K562 (cell line): ENCODE measurements at places on chromosomes 1 and 21.

DNA sequence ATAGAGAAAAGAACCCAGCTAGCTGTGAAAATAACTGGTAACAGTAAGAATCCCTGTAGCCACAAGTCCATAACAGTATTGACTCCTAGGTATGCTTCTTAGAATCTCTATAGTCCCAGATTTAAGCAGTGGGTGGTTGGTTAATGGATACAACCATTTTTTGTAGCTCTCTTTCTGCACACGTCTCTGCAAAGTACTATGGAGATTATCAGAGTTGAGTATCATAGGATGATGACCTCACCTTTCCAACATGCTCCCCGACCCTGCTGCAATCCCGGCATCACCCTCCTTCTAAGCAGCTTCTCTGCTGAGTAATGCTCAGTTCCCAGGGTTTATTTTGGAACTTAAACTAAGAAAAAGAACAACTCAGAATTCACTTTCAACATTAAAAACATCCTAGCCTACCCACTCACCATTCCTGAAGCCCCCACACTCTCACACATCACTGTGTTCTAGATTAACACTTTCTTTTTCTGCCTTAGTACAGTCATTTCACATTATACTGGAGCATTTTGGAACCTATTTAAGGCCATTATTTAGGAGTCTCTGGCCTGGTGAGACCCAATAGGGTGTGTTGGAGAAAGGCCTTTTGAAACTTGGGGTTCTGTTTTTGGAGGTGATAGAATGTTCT, 2.7 kb downstream of the MLLT11 start:
- no peaks in the 10 kb centered on the region for H3K27me3 ChIP-seq
- H3K4me1 ChIP-seq, result peaks cover 20% of the 10 kb centered on the region; the same call in 2 of the 3 replicates
- H3K27ac ChIP-seq, result peak overlapping the region; percentile 63
- no peak for DNase-seq
- H3K4me3 ChIP-seq, result 0 out of 2 replicates have a peak overlapping the region, but pooled peaks have one; percentile 10
- peaks cover 39% of the 10 kb centered on the region for H3K36me3 ChIP-seq

DNA sequence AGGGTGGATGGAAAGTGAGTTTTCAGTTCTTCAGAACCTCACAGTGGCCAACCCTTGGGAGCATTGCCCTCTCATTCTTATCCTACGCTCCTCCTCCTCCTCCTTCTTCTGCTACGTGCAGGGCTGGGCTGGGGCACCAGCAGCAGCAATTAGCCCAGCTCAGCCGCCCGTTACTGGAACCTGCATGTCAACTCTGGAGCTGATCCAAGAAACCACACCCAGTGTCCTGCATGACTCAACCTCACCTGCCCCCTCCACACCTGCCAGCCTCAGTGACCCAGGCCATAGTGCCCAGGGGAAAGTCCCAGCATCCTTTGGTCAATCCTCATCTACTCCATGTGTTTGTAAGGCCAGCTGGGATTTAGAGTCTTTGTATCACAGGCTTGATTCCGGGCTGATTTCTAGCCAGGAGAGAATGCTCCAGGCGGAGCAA, 12.6 kb downstream of the ELF3 start:
- H3K27ac ChIP-seq, result no peak overlapping the region
- DNase-seq, result peak; percentile 42
- no peak overlapping the region for H3K4me3 ChIP-seq
- H3K36me3 ChIP-seq, result no peaks in the 10 kb centered on the region
- peaks cover 27% of the 10 kb centered on the region for H3K4me1 ChIP-seq
- H3K27me3 ChIP-seq, result peaks cover 7% of the 10 kb centered on the region

- H3K36me3 ChIP-seq, result no peaks in the 10 kb centered on the region
- no peak for DNase-seq
- H3K4me3 ChIP-seq, result no peak overlapping the region
- peaks cover 55% of the 10 kb centered on the region for H3K27me3 ChIP-seq
- no peaks in the 10 kb centered on the region for H3K4me1 ChIP-seq
- H3K27ac ChIP-seq, result no peak overlapping the region
Observed at GRCh38 chr1:4107291-4107690, 207.2 kb upstream of the C1orf174 start.

DNA sequence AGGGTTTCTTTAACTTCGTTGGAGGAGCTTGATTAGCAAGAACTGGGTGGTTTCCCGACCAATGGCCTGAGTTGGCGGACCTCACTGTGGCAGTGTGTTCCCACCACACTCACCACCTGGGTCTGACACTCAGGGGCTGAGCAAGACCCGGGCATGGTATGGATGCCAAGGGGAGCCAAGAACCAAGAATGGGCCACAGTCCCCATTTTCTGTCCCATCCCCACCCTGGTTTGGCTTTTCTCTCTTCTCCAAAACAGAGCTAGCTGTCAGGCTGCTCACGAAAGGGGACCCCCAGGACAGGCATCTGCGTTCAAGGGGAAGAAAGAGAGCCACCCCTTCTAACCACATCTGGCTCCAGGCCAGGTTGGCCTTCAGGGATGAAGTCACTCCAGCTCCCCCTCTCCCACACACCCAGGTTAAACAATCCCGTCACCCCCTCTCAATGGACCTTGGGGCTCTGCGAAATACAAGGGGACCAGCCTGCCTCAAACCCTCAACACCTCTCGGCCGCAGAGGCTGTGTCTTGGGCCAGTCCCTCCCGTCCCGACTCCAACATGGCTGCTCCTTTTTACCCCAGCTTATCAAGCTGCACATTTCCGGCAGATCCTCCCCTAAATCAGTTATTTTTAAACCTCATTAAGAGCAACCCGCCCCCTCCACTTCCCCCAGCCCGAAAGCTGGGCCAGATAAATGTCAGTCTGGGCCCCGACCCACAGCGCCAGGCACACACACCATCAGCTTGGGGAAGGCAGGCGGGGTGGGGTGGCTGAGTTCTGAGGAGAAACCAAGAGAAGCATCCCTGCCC, 3.4 kb downstream of the TAGLN2 start:
- peaks cover 61% of the 10 kb centered on the region for H3K36me3 ChIP-seq
- no peaks in the 10 kb centered on the region for H3K27me3 ChIP-seq
- peak; percentile 61 for DNase-seq

GRCh38 chr1:179941454-179941853, 13.2 kb upstream of the CEP350 start:
- no peak overlapping the region for H3K4me3 ChIP-seq
- H3K4me1 ChIP-seq, result no peaks in the 10 kb centered on the region
- H3K27me3 ChIP-seq, result no peaks in the 10 kb centered on the region
- H3K36me3 ChIP-seq, result no peaks in the 10 kb centered on the region
- no peak overlapping the region for H3K27ac ChIP-seq
- no peak for DNase-seq

GRCh38 chr21:45450423-45451090, 45.6 kb downstream of the COL18A1 start:
- no peaks in the 10 kb centered on the region for H3K4me1 ChIP-seq
- no peaks in the 10 kb centered on the region; the same call in 2 of the 3 replicates for H3K36me3 ChIP-seq
- no peak overlapping the region for H3K4me3 ChIP-seq
- H3K27ac ChIP-seq, result no peak overlapping the region

DNA sequence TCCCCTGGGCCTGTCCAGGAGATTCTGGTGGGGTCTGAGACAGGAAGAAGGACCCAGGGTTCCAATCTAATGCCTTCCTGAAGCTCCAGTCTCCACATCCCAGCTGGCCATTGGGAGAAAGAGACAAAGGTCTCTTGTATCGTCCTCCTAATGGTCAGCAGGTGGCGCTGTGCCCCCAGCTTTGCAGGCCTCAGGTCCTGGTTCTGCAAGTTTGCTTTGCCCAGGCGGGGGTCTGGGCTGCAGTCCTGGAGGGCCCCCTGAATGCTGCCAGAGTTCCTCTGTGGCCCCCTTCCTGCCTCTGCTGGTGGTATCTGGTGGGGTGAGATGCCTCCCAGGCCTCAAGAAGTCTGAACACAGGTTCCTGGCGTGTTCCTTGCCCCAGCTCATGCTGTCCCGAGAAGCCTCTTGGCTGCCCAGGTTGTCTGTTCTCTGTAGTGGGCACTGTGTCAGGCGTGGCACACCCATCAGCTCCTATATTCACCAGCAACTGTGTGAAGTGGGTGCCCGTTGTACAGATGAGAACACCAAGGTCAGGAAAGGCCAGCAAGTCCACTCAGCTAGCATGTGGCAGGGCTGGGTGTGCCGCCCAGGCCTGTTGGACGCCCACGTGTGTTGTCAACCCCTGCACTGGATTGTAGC, 33.8 kb upstream of the CSF3R start:
- H3K36me3 ChIP-seq, result no peaks in the 10 kb centered on the region
- DNase-seq, result peak; percentile 89
- H3K4me3 ChIP-seq, result no peak overlapping the region

DNA sequence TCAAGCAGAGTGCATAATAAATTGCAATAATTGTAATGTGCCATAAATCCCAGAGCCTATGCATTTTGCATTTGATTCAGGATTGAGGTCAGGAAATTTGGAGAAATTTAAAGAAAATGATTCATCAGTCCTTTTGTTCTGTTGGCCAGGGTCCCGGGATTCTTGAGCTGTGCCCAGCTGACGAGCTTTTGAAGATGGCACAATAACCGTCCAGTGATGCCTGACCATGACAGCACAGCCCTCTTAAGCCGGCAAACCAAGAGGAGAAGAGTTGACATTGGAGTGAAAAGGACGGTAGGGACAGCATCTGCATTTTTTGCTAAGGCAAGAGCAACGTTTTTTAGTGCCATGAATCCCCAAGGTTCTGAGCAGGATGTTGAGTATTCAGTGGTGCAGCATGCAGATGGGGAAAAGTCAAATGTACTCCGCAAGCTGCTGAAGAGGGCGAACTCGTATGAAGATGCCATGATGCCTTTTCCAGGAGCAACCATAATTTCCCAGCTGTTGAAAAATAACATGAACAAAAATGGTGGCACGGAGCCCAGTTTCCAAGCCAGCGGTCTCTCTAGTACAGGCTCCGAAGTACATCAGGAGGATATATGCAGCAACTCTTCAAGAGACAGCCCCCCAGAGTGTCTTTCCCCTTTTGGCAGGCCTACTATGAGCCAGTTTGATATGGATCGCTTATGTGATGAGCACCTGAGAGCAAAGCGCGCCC, 8.7 kb downstream of the PROX1 start:
- H3K4me1 ChIP-seq, result peaks cover 4% of the 10 kb centered on the region; the same call in 1 of the 2 replicates
- no peak overlapping the region for H3K27ac ChIP-seq
- no peak for DNase-seq
- no peaks in the 10 kb centered on the region for H3K36me3 ChIP-seq
- H3K4me3 ChIP-seq, result no peak overlapping the region
- H3K27me3 ChIP-seq, result peaks cover 14% of the 10 kb centered on the region

DNA sequence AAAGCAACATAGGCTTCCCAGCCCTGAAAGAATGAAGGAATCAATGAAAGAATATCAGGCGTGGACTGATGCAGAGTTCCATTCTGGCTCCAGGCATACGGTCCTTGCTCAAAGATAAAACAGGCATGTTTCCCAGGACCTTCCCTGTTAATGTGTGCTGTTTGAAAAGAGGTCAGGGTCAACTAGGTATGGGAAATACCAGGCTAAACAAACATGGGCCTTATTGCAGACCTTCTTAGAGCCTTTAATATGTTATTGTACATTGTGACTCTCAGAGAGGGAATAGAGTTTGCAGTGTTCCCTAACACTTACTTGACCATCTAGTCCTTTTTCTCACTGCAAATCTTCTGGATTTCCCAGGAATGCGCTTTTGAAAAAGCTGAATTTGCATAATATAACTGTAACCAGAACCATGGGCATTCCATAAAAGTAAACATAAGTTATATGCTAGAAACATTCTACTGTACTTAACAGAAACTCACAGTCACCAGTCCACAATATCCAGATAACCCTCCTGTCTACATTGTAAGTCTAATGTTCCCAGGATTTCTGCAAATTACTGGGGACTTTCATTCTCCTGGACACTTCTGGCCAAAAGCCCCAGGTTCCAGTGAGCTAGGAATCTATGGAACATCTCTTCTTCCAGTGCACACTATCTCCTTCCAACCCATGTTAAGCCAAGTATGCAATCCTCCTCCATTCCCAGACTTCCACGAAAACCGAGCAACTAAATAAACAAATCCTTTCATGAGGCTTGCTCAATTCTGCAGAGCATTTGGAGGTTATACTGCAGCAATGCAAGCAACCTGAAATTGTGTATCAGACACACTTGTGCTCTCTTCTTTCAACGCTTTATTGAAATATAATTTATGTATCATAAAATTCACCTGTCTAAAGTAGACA, 486.6 kb downstream of the SETD4 start:
- no peaks in the 10 kb centered on the region for H3K36me3 ChIP-seq
- H3K27me3 ChIP-seq, result peaks cover 2% of the 10 kb centered on the region; the same call in 1 of the 3 replicates
- H3K4me1 ChIP-seq, result no peaks in the 10 kb centered on the region
- no peak overlapping the region for H3K4me3 ChIP-seq
- no peak for DNase-seq

DNA sequence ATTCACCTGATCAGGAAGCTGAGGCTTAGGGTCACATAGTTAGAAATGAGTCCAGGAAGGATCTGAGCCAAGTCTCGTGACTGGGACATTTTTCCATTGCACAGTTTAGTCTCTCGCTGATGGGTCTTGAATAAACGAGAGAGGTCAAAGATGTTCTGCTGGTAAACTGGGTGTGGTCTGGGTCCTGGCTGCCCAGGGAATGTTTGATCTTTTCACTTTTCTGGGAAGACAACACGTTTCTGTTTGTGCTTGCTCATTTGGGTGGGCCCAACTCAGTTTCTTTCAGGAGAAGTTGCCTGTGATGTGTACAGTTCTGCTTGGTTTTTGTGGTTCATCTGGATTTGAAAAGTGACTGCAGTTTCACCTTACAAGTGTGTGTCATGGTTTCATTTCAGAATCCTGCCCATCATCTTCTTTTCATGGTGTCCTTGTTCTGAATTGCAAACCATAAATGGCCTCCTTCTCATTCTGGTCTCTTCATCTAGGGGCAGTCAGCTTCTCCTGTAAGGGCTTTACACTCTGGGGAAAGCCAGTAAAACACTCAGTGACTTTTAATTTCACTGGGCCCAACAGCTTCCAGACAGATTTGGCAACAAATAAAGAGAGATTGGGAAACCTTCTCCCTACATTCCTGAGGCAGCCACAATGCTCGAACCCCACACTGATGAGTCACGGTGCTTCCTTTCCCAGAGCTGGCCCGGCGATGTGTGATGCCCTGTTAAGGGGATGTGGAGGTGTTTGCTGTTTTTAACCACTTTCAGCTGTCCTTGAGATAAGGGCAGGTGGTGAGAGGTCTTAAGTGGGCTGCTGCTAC, 7.2 kb upstream of the TACSTD2 start:
- no peaks in the 10 kb centered on the region for H3K36me3 ChIP-seq
- H3K27ac ChIP-seq, result no peak overlapping the region
- H3K4me1 ChIP-seq, result no peaks in the 10 kb centered on the region; the same call in 1 of the 2 replicates
- DNase-seq, result peak; percentile 51
